ENCODE measurements at places on chromosomes 4 and X.

GRCh38 chr4:148054275-148054674 is 322.4 kb downstream of the ARHGAP10 start:
- DNase-seq, result no peak

DNA sequence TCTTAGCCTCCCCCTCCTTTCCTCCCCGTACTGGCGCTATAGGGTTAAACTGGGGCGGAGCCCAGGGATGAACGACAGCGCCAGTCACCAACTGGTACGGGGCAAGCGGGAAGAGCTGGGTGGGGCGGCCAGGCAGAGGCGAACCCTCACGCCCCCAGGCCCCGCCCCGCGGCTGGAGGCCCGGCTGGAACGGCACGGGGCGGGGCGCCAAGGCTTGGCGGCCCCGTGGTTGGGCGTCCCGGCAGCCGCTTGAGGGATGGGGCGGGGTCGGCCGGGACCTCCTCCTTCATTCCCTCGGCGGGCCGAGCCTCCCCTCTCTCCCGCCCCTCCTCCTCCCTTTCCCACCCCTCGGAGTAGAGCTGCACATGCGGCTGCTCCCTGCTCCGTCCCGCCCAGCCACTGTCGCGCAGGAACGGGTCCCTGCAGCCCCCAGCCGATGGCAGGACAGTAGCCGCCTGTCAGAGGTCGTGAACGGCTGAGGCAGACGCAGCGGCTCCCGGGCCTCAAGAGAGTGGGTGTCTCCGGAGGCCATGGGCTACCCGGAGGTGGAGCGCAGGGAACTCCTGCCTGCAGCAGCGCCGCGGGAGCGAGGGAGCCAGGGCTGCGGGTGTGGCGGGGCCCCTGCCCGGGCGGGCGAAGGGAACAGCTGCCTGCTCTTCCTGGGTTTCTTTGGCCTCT is at the start of gene EDA:
TSS of gene EDA (plus strand) at position 335 of the 678 bp plus-strand sequence.
- peak; percentile 76 for DNase-seq

- DNase-seq, result no peak
These were observed 72.4 kb upstream of the JADE1 start for GRCh38 chr4:128737098-128737513.

GRCh38 chrX:134007716-134008115 is 22.3 kb upstream of the GPC3 start:
- no peak for DNase-seq

Data from LoVo (cell line).